Activated CD8-positive, alpha-beta memory T cell treated with anti-CD3 and anti-CD28 coated beads, Interleukin-2, amount 10 ng/mL, durations not matched to agents 7 days and 5 days (primary cell): ENCODE measurements at places on chromosomes 1 and 21. TPM values are rescaled to one million over a fixed set of nuclear protein-coding genes. Genes with fewer than 3 reads are reported as not detected.
A peak's percentile ranks its signal among the peaks of the same experiment; 100 is the strongest.

- DNase-seq, result no peak
- no peaks in the 10 kb centered on the region for H3K4me1 ChIP-seq
- no peak overlapping the region for H3K27ac ChIP-seq
- no peaks in the 10 kb centered on the region for H3K36me3 ChIP-seq
Observed at GRCh38 chr1:81974222-81974841, 173.6 kb downstream of the ADGRL2 start.

- H3K27ac ChIP-seq, result peak overlapping the region; percentile 60
- peak overlapping the region; percentile 77 for H3K4me3 ChIP-seq
- H3K4me1 ChIP-seq, result peaks cover 35% of the 10 kb centered on the region
- H3K27me3 ChIP-seq, result no peaks in the 10 kb centered on the region
- peak; percentile 68 for DNase-seq
Observed at GRCh38 chr1:160206036-160206389, 829 bp downstream of the PEA15 start.

- peaks cover 1% of the 10 kb centered on the region for H3K36me3 ChIP-seq
- no peaks in the 10 kb centered on the region for H3K27me3 ChIP-seq
- no peak overlapping the region for H3K4me3 ChIP-seq
Observed at GRCh38 chr1:196680107-196680506, 28.3 kb downstream of the CFH start.

- no peak overlapping the region for H3K4me3 ChIP-seq
- no peaks in the 10 kb centered on the region for H3K27me3 ChIP-seq
- H3K36me3 ChIP-seq, result no peaks in the 10 kb centered on the region
- no peak for DNase-seq
- no peak overlapping the region for H3K27ac ChIP-seq
Observed at GRCh38 chr21:27681038-27681437, 714.1 kb upstream of the ADAMTS5 start.

GRCh38 chr1:113993072-113993471 is 13.8 kb downstream of the OLFML3 start:
- H3K4me3 ChIP-seq, result no peak overlapping the region
- H3K27ac ChIP-seq, result no peak overlapping the region
- H3K27me3 ChIP-seq, result peaks cover 4% of the 10 kb centered on the region
- peaks cover 7% of the 10 kb centered on the region for H3K36me3 ChIP-seq
- no peaks in the 10 kb centered on the region for H3K4me1 ChIP-seq

- H3K27ac ChIP-seq, result peak overlapping the region; percentile 95
- H3K27me3 ChIP-seq, result no peaks in the 10 kb centered on the region
- H3K4me1 ChIP-seq, result peaks cover 39% of the 10 kb centered on the region
- peak overlapping the region; percentile 83 for H3K4me3 ChIP-seq
- DNase-seq, result peak; percentile 51
- peaks cover 20% of the 10 kb centered on the region for H3K36me3 ChIP-seq
Observed at GRCh38 chr1:161166669-161167548, 683 bp downstream of the PPOX start.

- H3K27ac ChIP-seq, result peak overlapping the region; percentile 100
- H3K4me1 ChIP-seq, result peaks cover 52% of the 10 kb centered on the region
- H3K4me3 ChIP-seq, result peak overlapping the region; percentile 89
- H3K27me3 ChIP-seq, result no peaks in the 10 kb centered on the region
Observed at GRCh38 chr1:28248273-28249012, 10.9 kb upstream of the SESN2 start.

DNA sequence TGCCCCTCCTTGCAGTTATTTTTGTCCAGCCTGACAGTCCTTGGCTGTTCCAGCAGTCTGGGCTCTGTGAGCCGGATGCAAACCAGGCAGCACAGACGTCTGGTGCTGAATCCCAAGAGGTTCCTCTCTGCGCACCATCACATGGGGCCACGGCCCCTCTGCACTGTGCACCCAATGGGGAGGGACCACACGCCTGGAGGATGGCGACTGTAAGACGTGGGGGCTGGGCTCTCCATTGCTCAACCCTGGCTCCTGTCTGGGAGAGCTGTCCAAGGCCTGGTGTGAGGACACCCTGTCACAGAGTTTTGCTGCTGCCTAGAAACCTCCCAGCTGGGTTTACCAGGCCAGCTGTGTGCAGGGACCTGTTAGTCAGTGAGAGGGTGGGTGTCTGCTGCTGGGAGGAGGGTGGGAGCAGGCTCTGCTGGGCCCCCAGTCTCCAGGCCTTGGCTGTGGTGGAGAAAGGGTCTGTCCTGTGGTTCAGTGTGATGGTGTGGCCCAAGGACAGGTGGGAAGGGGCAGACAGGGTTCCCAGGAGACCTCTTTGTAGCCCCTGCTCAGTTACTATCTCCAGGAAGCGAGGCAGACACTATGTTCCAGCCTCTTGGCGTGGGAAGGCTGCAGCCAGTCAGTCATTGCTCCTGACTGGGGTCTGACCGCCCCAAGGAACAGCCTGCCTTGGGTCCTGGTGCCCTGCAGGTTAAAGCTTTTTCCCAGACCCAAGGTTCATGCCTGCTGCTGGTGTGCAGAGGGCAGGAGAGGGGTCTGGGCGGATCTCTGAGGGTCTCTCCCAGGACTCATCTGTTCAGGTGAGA is 13.8 kb downstream of the HEYL start:
- DNase-seq, result no peak
- no peaks in the 10 kb centered on the region for H3K36me3 ChIP-seq
- no peaks in the 10 kb centered on the region for H3K4me1 ChIP-seq
- H3K27me3 ChIP-seq, result peaks cover 19% of the 10 kb centered on the region
- no peak overlapping the region for H3K4me3 ChIP-seq

GRCh38 chr1:58108783-58109182 is 437.7 kb downstream of the OMA1 start:
- no peaks in the 10 kb centered on the region for H3K4me1 ChIP-seq
- DNase-seq, result no peak
- no peaks in the 10 kb centered on the region for H3K36me3 ChIP-seq
- no peaks in the 10 kb centered on the region for H3K27me3 ChIP-seq
- no peak overlapping the region for H3K4me3 ChIP-seq
- H3K27ac ChIP-seq, result no peak overlapping the region

GRCh38 chr1:174266991-174267612 is 107.8 kb downstream of the RABGAP1L start:
- no peaks in the 10 kb centered on the region for H3K27me3 ChIP-seq
- no peaks in the 10 kb centered on the region for H3K36me3 ChIP-seq
- no peak for DNase-seq

- H3K4me3 ChIP-seq, result no peak overlapping the region
- no peak for DNase-seq
- no peak overlapping the region for H3K27ac ChIP-seq
- peaks cover 7% of the 10 kb centered on the region for H3K4me1 ChIP-seq
- H3K36me3 ChIP-seq, result peaks cover 5% of the 10 kb centered on the region
Observed at GRCh38 chr1:245946905-245947304, 560.2 kb downstream of the SMYD3 start.

NHLH1 gene
- total RNA-seq, result 0.44 TPM

KIF17 gene
- total RNA-seq, result not detected

COL11A1 gene
- total RNA-seq, result not detected

BARHL2 gene
- not detected for total RNA-seq

OVAAL gene
- not detected for total RNA-seq

MMP23B gene
- total RNA-seq, result 0.79 TPM
